Stimulated activated CD4-positive, alpha-beta T cell treated with anti-CD3 and anti-CD28 coated beads, Interleukin-4, amount 100 ng/mL, for 1 hour (primary cell): ENCODE measurements at places on chromosomes 3 and 15.

DNA sequence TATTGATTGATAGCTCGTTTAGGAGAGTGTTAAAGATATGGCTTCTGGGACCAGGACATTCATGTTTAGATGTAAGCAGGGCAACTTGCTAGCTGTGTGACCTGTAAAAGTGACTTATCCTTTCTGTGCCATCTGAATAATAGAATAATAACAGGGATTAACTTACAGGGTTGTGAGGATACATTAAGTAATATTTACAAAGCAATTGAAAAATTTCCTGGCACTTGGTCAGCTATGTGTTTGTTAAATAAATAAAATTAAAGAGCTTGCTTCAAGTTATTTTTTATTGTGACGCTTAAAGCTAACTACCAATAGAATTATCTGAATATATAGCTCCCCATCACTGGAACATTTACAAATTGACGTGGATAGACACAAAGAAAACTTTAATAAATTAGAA lies 287.9 kb upstream of the CDIN1 start:
- DNase-seq: no peak

- DNase-seq: no peak
Measured at GRCh38 chr3:79947469-79947868, 179.7 kb upstream of the ROBO1 start.

DNA sequence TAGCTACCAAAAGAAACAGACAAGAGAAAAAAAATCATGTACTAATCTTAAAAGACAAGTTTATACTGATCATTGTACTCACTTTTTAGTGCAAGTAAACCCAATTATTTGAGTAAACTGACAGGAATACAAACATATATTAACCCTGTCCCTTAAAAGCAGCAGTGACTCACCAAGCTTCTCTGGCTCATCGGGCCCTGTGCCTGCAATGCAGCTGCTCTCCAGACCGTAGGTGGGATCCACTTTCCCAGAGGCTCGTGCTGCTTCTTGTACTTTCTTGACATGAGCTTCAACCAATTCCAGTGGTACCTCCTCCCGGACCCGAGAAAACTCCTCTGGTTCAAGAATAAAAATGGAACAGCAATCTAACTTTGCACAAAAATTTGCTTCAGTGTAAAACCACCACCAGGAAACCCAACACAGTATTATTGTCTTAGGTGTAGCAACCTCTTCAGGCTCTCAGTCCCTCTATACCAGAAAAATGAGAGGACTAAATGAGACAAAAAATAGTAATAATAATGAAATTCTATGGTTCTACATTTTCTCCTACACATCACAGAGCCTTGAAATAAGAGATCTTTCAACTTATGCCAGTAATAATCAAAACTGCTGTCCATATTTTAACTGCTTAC lies 82.6 kb upstream of the CSPG5 start:
- no peak for DNase-seq

GRCh38 chr15:36152936-36153335 lies 426.5 kb upstream of the CDIN1 start:
- DNase-seq: no peak

DNA sequence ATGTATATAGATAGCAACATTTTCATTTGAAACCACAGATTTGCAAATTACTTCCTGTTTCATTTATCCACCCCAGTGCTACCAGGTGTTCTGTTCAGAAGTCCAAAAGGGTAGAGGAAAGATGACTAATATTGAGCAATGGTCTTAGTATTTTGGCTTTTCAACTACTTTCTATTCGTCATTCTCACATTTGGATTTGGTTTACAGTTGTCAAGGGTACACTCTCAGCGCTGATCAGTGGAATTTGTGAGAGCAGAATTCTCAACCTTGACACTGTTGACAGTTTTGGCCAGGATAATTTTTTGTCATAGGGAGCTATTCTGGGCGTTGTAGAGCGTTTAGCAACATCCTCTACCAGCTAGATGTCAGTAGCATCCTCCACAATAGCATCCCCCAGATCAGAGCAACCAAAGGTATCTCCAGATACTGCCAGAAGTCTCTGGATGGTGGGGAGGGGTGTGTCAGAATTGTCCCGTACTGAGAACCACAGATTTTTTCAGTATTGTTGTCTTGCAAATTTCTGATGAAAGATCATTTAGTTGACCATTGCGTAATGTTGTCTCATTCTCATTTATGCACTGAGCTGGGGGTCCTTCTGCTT lies 4.2 kb downstream of the HMCES start:
- no peak for DNase-seq

DNA sequence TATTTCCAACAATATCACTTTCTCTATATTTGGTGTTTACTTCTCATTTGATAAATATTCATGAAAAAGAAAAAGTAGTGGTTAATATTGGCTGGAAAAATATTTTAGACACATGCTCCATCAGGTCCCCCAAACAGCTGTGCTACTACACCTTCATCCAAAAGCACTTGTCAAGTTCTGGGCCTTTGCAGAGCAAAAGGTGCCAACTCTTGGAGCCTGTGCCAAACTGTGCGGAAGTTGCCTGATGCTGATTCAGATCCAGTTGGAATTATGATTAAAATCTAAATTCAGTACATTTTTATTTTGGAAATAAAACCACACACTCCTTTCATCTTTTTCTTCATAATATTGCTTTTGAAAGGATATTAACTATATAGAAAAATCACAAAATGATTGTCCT lies 1497.4 kb upstream of the CADM2 start:
- DNase-seq: no peak

DNA sequence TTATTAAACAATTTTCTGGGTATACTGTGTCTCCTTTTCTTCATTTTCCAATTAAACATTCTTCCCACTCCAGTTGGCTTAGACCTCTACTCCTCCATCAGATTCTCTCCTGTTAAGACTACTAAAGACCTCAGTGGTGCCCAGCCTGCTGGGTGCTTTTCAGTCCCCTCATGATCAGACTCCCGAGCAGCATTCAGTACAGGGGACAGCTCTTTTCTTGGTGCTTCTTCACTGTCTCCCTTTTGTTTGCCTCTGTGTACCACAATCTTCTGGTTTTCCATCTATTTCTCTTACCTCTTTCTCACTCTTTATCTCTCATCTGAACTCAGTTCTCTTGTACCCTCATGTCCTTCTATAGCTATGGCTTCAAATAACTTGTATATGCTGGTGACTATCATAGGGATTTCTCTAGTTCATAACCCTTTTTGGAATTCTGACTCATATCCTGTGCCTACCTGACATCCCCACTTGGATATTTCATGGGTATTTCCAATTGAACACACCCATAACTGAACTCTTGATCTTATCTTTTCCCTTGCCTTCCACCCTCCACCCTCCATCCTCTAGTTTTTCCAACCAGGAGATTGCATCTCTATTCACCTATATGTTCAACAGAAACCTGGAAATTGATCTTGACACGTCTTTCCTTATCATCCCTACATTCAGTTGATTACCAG lies 55.6 kb upstream of the ABHD10 start:
- no peak for DNase-seq

DNA sequence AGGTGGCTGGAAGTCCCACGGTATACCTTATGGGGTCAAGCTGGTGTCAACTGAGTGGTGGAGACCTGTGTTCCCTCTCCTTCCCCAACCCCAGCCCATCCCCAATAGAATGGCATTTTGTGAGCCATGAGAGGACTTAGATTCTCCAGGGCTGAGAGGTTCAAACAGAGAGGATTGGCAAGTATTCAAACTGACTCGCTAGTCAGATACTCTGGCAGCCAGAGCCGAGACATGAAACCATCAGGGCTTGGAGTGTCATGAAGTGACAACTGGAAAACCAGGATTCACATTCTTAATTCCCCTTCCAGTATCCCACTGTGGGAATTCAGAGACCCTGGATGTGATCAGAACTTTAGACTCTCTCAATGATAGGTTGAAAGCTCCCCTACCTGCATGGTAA lies 159.4 kb upstream of the SNTN start:
- DNase-seq: no peak

GRCh38 chr3:170081079-170081741 lies 43.4 kb downstream of the GPR160 start:
- DNase-seq: no peak

GRCh38 chr3:71486831-71487230 lies 96.7 kb downstream of the FOXP1 start:
- no peak for DNase-seq
